Uterus (tissue), 4 donors: ENCODE measurements at places on chromosomes 6 and 20.

- peak; percentile 61 for DNase-seq
These were observed 13.0 kb downstream of the RPP21 start for GRCh38 chr6:30357678-30358540.

DNA sequence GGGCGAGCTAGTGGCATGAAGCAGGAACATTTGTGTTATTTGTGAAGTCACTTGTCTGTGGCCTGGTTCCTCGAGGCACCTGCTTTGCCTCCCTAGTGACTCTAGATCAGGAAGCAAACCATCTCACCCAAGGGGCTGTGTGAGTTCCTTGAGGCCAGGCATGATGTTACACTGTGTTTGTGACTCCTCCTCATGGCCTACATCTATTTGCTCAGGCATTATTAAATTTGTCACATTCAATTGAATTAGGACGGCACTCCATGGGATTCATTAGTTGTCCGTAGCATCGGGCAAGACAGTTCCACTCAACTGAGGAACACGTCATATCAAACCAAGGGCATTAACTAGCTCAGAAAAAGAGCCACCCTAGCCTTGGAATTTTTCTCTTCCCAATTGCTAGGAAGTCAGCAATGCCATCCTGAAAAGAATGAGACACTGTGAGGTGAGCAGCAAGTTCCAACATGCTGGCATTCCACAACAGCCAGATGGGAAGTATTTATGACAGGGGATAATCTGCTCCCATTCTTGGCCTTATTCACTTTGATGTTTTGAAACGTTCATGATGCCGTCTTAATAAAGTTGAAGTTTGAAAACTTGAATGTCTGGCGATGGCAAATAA, 17.2 kb downstream of the TMEM200A start:
- DNase-seq = no peak

DNA sequence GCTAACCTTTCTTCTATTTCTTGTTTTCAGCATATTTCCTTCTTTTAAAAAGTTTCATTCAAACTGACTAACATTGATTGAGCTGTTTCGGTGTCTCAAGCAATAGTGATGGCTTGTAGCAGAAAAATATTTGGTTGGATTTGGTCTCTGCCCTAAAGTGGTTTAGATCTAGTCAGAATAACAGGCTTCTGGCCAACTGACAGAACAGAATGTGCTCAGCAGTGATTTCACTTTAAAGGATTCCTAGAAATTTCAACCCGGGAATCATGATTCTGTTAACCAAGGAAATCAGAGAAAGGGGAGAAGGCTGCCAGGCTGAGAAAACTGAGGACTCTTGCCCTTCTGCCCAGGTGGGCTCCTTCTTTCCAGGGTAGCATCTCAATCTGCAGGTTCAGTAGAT, 16.6 kb upstream of the GSTA1 start:
- no peak for DNase-seq

DNA sequence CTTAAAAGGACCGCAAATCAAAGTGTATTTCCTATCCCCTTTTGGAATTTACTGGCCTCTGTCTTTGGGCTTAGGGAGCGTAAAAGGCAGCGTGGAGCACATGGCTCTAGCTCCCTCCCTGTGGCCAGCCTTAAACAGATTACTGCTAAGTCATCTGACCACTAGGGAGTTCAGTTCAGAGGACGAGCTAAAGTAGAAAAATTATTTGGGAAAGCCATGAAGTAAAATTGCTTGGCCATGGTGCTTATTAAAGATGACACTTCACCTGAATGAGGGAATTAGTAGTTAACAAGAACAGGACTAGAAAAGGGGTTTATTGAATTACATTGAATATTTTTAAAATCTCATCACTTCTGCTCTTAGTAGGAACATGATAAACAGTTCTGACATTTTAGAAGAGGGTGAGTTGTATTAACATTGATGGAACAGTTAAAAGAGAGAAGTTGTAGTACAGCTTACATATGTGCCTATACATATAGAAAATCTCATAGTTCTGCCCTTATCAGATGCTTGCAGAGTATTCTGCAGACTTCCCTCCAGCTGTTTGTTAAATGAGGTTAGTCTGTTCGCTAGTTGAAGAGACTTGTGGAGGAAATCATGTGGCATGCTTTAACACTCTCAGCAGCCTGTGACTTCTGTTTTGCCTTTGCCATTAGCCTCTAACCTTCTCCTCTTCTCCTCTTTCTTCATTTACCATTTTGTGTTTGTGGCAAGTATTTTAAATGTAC, 31.2 kb upstream of the MAPK13 start:
- no peak for DNase-seq

GRCh38 chr6:108164543-108164814, 1.3 kb upstream of the NR2E1 start:
- no peak for DNase-seq

- no peak for DNase-seq
These were observed 28.6 kb upstream of the LAMP5 start for GRCh38 chr20:9485614-9486340.

DNA sequence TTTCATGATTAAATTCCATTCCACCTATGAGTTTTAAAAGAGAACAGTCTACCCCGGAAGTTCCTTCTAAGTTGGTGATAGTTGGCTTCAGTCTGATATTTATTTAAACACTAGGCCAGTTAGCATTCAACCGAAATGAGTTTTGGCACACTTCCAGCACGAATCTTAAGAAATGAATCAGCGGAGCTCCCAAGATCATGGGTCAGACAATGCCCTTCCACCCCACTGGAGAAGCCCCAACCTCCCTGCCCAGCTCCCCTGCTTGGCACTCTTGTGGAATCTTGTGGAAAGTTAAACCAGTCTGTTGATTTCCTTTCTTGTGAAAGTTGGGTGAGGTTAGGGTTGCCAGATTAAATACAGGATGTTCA, 64.3 kb downstream of the MKKS start:
- no peak for DNase-seq

DNA sequence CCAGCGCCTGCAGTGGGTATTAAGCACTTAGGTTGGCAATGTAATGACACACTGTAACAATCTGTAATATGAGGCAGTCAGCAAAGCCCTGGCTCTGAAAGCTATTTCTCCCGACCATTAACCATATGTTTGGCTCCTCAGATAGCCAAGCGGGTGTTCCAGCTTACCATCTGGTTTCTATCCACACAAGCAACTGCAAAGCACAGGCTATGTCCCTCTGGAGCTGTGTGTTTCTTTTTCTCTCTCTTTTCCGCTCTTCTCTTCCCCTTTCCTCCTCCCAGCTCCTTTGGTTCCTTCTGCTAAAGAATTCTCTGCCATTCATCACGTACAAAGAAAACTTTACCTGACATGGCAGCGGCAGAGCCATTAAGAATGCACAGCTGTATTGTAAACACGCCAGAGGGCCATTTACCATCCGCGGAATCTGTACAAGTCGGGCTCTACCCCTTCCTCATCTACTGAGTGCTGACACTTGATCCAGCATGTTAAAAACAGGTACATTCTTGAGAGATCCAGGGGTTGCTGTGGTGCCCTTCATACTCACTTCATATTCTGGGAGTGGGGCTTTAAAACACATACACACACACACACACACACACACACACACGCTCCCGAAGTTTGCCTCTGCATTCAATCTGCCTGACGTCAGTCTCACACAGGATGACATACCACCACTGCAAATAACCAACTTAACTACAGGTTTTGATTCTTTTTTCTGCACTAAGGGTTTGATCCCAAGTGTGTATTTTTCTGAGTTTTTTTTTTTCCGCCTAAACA, 77.2 kb downstream of the BACH2 start:
- DNase-seq = peak; percentile 55

DNA sequence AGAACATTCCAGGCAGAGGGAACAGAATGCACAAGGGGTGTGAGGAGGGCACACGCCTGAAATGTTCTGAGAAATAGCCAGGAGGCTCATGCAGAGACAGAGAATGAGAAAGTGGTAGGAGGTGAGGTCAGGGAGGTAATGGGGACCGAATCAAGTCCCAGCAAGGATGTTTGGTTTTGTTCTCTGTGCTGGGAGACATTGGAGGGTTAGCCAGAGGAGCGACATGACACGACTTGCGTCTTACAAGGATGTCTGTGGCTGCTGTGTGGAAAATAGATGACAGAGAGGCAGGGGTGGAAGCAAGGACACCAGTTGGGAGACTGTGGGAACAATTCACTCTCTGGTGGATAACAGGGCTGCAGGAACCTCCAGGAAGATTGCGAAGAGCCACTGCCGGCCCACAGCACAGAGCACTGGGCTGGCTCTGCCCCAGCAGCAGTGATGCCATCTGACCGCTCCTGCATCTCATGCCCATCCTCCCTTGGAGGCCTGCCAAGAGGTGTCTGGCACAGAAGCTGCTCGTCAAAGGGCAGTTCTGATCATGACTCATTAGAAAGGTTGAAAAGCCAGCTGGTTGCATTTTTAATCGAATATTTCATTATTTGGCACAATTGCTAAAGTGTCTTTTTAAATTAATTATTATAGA, 57.7 kb upstream of the CD83 start:
- no peak for DNase-seq

DNA sequence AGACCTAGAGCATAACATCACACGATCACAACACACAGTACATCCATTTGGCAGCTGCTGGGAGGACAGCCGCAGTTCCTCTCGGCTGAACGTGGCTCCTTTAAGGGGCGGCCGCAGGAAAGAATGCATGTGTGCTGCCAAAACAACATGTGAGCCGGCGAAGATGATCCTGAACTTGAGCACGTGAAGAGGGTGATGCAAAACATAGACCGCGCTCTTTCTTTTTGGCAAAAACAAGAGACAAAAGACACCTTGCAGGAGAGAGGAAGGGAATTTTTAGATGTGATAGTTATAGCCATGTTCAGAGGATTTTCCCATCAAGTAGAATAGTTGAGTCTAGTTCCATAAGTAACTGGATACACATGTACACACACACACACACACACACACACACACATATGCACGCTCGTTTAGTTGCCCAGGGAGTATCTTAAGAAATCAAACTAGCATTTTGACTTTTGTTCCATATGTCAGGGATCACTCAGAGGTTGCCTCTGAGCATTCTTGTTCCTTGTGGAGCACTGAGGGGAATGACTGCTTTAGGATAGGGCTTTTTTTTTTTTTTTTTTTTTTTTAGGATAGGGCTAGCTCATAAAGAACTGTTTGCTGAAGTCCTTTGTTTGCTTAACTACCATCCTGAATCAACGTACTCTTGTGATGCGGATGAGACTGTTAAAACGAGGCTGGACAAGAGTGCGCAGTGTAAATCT, 21.7 kb upstream of the RANBP9 start:
- DNase-seq = peak; percentile 95

- DNase-seq = no peak
These were observed 143.0 kb upstream of the STXBP5 start for GRCh38 chr6:147061252-147061651.

- DNase-seq = no peak
These were observed 57.0 kb downstream of the UBE3D start for GRCh38 chr6:83008626-83009025.

- no peak for DNase-seq
These were observed 3.8 kb upstream of the OGFRL1 start for GRCh38 chr6:71284785-71285184.

DNA sequence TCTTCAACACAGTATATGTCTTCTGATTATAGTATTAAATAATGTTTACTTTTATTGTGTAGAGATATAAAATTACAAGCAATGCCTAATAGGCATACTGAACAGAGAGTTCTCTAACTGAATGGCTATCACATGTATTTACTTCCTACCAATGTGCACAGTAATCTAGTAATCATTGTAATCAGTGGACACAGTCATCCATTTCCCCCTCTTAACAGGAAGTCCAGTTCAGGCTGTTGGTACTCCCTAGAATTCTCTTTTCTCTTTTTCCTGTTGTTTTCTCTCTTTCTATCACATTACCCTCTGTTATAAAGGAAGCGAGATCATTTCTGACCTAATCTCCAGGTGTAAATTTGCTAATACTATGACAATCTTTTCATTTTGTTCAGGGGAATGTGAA, 172.5 kb downstream of the HTR1B start:
- no peak for DNase-seq

- no peak for DNase-seq
These were observed 108.4 kb upstream of the INSM1 start for GRCh38 chr20:20259533-20259932.

GRCh38 chr6:137213813-137214212, 5.4 kb downstream of the IFNGR1 start:
- DNase-seq = no peak

DNA sequence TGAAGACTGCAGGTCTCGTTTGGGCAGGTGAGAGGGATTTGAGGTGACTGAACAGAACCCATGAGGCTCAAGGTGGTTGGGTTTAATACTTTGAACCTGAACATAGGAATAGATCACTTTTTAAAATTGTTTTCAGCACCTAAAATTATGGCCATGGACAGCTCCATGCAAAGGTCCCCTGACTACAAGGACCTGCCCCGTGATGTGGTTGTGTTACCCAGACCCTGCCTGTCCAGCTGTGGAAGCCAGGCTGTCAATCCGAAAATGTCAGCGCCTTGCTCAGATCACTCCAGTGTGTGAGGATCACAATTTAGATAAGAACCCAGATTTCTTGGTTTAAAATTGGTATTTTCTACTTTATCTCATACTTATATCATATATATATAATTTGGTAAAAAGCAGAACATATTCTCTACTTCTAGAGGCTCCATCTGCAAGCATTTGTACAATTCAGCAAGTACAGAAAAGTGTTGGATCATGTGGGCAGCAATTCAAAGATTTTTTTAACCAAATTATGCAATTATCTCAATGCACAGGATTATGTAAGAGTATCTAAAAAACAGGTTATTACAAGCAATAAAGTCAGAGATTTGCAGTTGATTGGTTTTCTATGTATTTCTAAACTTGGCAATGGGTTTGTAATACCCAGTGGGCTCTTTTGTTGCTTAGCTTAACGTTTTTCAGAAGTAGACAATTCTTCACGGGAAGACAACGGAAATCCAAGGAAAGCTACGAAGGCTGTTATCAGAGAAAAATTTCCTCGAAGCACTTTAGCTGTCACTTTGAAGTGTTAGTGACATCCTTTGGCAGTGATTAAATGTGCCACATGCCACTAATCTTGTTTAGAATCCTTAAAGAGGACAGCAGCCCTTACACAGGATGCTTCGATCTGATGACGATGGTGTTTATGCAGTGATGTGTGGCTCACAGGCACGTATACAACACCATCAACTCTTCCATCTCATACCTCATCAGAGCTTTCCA, 24.1 kb upstream of the RPS6KA2 start:
- DNase-seq = no peak

- DNase-seq = no peak
These were observed 684.6 kb downstream of the DOK5 start for GRCh38 chr20:55160037-55160436.

GRCh38 chr20:3890398-3890751, 1.2 kb downstream of the PANK2 start:
- DNase-seq = no peak

GRCh38 chr6:89597372-89597771, 41.2 kb downstream of the LYRM2 start:
- DNase-seq = no peak

DNA sequence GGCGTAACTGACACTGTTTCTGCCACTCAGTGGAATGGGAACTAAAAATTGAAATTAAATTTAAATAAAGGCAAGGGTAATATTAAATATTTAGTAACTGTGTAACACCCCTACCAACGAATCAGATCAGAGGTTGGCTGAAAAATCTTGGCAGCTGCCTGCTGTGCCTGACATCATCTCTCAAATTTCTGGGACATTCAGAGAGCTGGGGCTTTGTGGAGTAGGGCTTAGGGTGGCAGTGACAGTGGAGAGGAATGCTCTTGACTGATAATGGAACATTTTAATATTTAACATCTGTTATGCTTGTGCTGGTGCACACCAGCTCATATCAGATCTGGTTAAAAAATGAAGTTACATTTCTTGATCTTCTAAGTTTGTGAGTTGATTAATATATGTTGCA, 62.2 kb downstream of the RFPL4B start:
- DNase-seq = no peak
